ENCODE measurements at places on chromosomes 11 and 22. TPM values are rescaled to one million over a fixed set of nuclear protein-coding genes. Genes with fewer than 3 reads are reported as not detected.

- peak; percentile 90 for DNase-seq
These were observed 38.8 kb downstream of the NUMA1 start for GRCh38 chr11:72041364-72042063.

- DNase-seq, result peak; percentile 15
These were observed 304.9 kb upstream of the PLET1 start for GRCh38 chr11:112565551-112565950.

AAMDC gene
- 43.8 TPM for total RNA-seq

SYNGR1 gene
- total RNA-seq, result 24.0 TPM
